ENCODE measurements at places on chromosomes 11 and 22.
A peak's percentile ranks its signal among the peaks of the same experiment; 100 is the strongest.

GRCh38 chr11:134753771-134754520 lies 341.9 kb upstream of the B3GAT1 start:
- DNase-seq: no peak

- peak; percentile 92 for DNase-seq
Observed at GRCh38 chr11:62705880-62706849, 1.1 kb downstream of the BSCL2 start.

- DNase-seq: no peak
Observed at GRCh38 chr22:30277547-30278344, 11.1 kb upstream of the OSM start.

GRCh38 chr11:57645689-57646085 lies 4.0 kb downstream of the YPEL4 start:
- DNase-seq: no peak

- no peak for DNase-seq
Observed at GRCh38 chr11:119023741-119024140, 5.2 kb downstream of the TRAPPC4 start.

DNA sequence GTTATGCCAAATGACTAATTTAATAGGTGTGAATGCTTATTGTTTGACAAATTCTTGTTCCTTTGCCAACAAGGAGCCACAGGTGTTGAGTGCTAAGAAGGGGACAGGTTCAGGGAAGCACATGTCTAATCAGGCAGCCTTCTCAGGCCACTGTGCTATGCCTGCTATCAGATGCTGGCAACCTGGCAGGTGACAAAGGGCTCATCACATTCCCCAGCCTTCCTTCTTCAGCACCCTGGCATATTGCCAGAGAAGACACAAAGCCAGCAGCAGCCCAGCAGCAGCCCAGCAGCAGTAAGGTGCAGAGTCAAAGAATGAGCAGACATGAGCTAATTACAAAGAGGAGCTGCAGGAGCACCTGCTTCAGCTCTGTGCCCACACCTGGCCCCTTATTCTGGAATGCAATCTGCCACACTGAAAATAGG lies 68.2 kb downstream of the GUCY1A2 start:
- DNase-seq: no peak

DNA sequence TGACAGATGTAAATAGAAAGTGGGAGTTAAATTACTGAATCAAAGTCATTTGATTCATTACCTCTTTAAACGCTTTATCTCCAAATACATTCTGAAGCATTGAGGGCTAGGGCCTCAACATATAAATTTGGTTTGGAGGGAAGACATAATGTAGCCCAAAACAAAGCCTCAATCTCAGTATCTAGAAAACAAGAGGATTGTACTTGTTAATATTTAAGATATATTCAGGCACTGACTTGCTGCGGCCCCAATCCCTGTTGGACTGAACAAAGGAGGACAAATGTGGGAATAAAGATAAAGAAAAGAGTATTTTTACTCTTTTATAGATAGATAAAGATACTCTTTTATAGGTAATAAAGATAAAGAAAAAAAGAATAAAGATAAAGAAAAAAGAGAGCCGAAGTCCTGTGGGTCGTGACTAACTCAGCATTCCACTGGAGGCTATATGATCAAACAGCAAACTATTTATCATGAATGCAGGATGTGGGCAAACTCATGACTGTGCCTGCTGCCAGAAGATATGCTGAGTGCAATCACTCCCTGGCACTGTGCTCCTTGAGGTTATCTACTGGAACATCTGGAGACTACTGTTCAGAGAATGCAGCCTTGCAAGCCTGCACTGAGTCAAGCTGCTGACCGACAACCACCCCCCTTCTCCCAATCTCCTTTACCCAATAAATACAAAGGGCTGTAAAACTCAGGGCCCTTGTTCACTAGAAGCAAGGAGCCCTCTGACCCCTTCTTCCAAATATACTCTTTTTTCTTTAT lies 6.9 kb downstream of the OR10V1 start:
- no peak for DNase-seq

DNA sequence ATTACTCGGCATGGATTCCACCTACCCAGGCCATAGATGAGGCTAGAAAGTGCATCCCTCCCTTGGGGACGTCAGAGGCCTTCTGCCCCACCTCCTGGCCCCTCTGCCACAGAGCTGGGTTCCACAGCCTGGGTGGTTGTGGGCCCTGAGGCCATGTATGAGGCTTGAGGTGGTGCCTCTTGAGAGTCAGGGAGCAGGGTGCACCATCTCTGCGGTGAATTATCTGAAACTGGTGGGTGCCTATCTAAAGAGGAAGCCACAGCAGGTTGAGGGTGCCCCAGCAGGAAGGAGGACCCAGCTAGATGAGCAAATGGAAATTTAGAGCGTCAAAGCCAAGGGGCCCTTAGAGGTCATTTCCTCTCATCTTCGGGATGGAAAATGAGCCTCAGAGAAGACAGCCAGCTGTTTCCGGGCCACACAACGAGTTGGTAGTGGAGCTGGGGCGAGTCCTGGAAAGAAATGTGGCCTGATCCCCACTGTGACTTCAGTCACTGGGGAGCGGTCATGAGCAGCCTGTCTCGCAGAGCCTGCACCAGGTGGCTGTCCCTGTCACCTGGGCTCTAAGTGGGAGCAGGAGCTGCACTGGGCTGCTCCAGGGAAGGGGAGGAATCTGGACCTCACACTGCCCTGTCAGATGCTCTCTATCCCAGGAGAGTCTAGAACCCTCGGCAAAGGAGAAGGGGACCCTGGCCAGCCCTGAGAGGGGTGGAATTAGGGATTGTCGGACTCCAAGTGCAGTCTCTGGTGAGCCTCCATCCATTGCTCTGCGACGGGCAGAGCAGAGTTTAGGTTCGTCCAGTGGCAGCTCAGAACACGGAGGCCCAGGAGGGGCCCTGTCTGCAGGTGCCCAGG lies 7.3 kb downstream of the ADORA2A start:
- peak; percentile 59 for DNase-seq

DNA sequence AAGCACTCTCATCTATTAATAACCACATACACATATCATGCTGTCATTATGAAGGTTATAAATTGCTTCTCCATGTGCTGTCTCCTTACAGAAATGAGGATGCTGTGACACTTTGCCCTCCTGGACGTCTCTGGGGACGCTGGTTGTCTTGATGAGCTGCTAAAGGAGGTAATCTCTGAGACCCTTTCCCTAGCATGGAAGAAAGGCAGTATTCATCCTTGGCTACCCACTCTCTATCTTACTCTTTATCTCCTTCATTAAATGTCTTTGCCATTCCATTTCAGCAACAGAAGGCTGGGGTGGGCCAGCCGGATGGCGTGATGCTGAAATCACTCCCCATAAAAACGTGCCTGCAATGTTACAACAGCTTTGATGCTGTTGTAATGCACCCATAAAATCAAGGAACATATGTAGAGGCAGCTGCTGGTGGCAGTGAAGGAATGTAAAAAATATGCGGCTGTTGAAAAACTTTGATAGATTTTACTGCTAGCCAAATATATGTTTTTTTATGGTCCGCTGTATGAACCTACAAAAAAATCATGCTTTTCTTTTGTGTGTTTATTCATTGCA lies 715.1 kb upstream of the API5 start:
- DNase-seq: no peak

DNA sequence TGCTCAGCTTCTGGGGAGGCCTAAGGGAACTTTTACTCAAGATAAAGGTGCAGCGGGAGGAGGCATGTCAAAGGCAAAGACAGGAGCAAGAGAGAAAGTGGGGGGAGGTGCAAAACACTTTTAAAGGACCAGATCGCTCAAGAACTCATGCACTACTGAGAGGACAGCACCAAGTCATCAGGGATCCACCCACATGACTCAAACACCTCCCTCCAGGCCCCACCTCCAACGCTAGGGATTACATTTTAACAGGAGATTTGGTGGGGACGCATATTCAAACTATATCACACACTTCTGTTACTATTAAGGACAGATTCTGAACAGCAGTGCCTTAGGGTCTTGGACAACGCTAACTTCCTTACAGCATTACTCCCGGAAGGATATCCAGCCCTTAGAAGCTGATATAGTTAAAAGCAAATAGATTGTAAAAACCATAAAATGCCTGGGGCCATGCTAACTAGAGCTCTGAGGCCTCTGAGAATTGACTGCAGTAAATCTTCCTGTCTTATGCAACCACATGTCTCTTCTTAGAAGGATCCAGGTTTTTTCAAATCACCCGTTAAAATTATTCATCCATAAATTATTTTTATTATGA lies 16.7 kb upstream of the ZC3H12C start:
- no peak for DNase-seq

- no peak for DNase-seq
Observed at GRCh38 chr11:94139416-94139815, 10.8 kb downstream of the PANX1 start.

- no peak for DNase-seq
Observed at GRCh38 chr11:66066751-66067150, 3.3 kb upstream of the PACS1 start.

- no peak for DNase-seq
Observed at GRCh38 chr11:66789097-66789890, 53.9 kb upstream of the RCE1 start.

DNA sequence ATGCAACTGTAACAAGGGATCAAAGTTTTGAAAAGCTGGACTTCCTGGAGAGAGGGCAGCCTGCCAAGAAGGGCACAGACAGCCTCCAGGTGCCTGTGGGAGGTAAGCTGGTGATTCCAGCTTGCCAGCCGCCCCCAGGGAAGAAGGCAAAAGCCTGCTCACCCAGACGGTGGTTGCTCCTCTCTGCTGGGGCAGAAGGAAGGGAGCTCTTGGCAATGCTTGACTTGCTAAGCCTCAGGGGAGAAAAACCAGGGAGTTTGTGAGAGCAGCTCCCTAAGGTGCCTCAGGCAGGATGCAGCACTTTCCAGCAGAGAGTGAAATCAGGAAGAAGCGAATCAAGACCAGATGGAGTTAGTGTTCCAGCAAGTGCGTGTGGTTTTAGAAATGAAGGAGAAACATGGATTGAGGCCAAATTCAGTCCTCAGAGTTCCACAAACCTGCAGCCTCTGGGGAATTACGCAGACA lies 553.6 kb downstream of the BUD13 start:
- no peak for DNase-seq

GRCh38 chr11:76673176-76674142 lies 2.9 kb upstream of the LRRC32 start:
- no peak for DNase-seq

DNA sequence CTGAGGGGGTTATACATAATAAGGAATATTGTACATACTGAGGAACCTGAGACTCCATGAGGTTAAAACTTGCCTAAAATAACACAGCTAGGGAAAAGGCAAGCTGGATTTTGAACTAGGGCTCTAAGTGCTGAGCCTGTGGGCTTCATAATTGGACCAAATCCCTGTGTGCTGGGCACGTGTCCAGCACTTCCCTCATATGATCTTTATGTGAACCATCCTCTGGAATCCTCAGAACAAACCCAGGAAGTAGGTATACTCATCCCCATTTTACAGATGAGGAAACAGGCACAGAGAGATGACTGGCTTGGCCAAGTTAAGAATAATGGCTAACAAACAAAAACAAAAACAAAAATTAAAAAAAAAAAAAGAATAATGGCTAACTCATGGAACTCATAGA lies 14.9 kb downstream of the RTN4RL2 start:
- DNase-seq: no peak

GRCh38 chr11:118233850-118234249 lies 9.0 kb upstream of the JAML start:
- DNase-seq: no peak

DNA sequence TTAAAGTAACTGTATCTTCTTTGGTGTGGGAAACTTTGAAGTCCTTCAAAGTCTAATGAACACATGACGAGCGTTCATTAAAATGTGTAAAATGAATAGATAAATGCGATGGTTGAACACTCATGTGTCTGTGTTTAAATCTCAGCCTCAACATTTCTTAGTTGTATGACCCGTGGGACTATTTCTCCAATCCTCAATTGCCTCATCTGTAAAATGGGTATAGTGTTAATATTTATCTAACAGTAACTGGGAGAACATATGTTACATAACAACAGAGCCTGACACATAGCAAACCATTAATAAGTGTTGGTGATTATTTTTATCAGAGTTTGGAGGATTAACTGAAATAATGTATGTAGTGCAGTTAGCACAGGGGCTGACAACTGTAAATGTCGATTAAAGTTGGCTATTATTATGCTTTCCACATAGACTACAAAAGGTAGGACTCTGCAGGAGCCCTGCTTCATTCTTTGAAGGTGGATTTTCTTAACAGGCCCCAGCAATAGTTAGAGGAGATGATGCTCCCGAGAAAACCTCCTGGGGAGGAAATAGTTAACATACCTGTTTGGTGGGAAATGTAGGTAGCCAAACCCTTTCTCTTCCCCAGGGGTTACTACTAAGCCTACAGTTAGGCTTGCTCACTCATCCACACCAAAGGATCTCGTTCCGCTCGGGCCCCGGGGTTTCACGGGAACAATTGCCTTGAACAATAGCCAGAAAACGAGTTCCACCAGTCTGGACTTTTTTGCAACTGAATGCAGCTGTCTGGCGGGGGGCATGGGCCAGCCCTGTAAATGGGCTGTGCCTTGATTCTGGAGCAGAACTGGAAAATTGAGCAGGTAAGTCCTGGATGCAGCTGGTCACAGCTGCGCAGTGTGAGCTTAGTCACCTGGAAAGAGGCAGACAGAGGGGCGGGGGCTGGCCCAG lies 133.4 kb downstream of the DBX1 start:
- no peak for DNase-seq

- DNase-seq: no peak
Observed at GRCh38 chr11:129538323-129538722, 162.7 kb downstream of the BARX2 start.

- DNase-seq: no peak
Observed at GRCh38 chr11:119108146-119108856, 1.2 kb downstream of the C2CD2L start.

DNA sequence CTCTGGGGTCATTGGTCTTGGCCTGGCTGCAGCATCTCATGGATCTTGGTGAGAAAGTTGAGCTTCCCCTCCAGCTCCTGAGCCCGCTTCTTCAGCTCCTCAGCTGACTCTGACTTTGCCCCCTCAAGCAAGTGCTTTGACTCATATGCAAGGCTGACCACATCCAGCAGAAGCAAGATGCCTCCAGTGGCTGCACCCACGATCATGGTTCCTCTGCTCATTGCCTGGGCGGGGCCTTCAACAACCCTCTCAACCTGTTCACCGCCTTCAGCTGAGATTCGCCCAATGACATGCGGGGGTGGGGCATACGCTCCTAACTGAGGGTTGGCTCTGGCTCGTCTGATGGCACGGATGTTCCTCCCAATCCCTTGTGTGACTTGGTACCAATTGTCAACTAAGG lies 11.9 kb downstream of the APOL2 start:
- DNase-seq: no peak

DNA sequence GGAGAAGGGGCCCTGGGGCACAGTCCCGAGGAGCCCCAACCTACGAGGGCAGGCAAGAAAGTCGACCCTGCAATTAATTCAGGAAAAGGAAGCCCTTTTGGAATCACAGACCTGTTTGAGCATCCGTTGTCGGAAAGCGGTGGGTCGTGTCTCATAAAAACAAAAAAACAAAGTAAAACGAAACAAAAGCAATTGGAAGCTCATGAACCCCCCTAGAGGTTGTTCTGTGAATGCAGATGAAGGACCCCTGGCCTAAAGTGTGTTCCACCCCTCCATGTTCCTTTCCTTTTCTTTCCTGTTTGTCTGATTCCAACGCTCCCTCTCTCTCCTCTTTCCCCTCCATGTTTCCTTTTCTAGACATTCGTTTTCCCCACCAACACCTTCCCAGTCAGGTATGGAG lies 203.7 kb downstream of the GRIK4 start:
- DNase-seq: no peak

Measured in stimulated activated CD4-positive, alpha-beta T cell treated with anti-CD3 and anti-CD28 coated beads, Interleukin-15, amount 100 ng/mL, for 1 hour (primary cell).